ENCODE measurements at places on chromosomes 7 and 10.
A peak's percentile ranks its signal among the peaks of the same experiment; 100 is the strongest.

DNA sequence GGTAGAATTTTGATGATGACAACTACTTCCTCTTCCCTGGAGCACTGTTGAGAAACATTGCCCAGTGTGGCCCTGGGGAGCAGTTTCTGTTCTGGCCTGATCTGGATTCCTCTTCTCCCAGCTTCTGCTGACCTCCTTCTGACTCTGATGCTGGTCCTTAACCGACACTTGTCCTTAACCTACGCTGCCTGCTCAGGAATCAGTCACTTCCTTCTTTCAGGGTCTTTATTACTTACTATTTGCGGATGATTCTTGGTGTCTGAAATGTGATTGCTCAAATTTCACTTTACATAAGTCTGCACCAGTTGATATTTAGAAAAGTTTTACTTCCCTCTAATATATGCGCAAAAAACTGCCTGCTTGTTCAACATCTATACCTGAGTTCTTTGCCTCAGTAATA is 164.1 kb downstream of the PTEN start:
- peak; percentile 45 for DNase-seq

DNA sequence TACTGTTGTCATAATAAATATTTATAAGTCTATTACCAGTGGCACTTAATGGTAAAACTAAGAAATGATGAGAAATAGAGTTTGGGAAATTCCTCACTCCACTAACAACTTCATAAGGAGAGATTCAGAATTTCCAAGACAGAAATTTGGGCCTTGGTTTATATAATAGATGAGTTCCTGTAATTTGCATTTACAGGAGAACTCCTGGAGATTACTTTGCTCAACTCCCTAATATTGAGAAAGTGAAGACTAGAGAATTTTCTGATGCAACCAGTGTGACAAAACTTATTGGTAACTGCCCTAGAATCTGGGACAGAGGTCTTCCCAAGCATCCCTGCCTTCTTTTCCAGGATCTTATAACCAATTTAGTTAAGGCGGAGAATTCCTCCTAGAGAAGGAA is 49.1 kb upstream of the GSAP start:
- no peak for DNase-seq

DNA sequence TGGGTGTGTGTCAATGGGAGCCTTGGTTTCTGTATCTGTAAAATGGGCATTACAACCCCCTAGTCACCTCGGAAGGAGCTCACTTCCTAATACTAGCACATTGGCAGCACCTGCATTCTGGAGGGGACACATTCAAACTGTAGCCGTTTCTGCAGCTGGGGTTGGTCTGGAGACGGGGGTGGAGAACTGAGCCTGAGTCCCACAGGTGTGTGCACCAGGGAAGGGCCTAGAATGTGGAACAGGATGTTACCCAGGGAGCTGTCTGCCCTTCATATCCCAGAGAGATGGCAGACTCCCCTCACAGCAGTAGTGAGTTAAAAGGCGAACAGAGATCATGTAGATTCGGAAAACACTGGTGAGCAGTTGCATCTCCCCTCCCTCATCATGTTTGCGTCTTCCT is 272.8 kb upstream of the ZNF32 start:
- DNase-seq = no peak

DNA sequence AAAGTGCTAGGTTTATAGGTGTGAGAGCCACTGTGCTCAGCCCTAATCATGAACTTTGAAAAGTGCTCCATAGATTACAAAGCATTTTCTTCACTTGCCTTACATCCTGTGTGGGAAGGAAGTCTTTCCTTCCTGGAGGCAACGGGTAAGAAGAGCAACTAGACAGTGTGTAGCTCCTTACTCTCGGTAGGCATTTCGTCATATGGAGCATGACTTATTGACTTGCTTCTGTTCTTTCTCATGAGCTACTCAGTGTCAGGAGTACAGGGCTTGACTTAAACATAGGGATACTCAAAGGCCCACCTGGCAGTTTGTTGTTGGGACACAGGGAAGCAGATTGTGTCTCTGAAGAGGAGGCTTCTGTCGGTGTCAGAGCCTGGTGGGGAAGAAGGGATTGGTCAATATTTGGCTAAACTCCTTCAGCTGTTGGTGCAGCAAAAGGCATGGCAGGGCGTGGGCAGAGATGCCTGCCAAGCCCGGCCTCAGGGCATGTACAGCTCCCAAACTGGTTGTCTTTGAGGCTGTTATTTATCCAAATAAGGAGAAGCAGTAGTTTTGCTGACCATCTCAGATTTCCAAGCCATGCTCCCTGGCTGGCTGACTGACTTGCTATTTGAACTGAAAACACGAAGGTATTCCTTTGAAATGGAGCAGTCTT is 248.9 kb downstream of the KIAA1217 start:
- DNase-seq = no peak

DNA sequence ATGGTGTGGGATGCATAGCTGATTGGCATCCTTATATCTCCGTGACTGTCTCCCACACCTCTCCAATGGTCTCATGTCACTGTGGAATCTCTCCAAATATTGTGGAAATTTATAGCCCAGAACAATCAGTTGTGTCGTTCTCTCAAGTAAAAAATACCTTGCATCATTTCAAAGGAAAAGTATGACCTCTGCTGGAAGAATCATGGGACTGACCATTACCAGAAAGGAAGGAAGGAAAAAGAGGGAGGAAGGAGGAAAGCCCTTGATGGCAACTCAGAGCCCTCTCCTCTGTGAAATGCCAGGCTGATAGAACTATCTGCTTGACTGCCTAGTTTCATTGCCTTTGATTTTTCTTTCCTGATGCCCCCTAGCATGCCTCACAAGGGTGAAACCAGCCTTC is 76.3 kb downstream of the FOXI2 start:
- DNase-seq = no peak

GRCh38 chr10:89653410-89653869 is 8.4 kb upstream of the PANK1 start:
- DNase-seq = no peak

DNA sequence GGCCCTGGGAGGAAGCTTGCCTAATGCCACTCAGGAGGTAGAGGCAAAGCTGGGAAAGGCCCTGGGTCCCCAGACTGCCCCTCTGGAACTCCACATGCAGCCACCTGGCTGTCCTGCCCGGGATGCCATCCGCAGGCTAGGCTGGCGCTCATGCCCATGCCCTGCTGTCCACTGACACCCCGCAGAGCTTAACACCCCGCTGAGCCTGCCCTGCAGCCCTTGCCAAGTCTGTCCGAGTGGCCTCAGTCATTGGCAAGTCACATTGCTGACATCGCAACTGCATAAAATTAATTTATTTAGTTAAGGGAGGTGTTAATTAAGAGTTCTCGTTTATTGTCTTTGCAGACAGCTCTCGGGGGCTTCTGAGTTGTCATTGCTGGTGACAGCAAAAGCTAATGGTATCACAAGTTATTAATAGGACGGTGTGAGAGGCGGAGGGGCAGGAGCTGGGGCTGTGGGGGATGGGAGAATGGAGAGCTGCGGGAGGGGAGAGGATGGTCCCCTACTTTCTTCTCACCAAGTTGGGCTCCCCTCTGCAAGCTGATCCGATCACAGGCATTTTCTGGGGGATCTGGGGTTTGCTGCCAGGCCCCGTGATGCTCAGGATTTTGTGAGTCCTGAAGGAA is 55.6 kb upstream of the PCBD1 start:
- no peak for DNase-seq

DNA sequence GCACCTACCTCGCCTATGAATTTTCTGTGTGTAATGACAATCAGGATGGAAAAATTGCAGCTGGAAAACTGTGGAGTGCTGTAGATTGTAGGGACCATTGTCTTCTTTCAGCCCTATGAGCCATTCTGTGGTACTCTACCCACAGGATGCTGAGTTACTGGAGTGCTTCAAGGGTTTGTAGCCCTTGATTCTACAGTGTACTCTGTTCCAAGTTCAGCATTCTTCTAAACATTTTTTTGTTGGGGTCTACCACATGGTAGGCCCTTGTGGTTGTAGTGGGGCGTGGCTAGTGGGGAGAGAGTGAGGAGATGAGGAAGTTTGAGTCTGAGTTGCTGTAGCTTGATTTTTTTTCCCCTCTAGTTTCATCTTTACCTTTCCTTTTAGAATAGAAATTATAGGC is 33.5 kb downstream of the REEP3 start:
- peak; percentile 67 for DNase-seq

GRCh38 chr7:25456467-25457171 is 228.3 kb upstream of the NPVF start:
- no peak for DNase-seq

GRCh38 chr10:97903128-97904017 is 53.7 kb downstream of the GOLGA7B start:
- no peak for DNase-seq

GRCh38 chr7:60706-61105 is 131.7 kb upstream of the FAM20C start:
- DNase-seq = no peak

GRCh38 chr10:110274647-110275046 is 30.1 kb downstream of the SMNDC1 start:
- DNase-seq = no peak

DNA sequence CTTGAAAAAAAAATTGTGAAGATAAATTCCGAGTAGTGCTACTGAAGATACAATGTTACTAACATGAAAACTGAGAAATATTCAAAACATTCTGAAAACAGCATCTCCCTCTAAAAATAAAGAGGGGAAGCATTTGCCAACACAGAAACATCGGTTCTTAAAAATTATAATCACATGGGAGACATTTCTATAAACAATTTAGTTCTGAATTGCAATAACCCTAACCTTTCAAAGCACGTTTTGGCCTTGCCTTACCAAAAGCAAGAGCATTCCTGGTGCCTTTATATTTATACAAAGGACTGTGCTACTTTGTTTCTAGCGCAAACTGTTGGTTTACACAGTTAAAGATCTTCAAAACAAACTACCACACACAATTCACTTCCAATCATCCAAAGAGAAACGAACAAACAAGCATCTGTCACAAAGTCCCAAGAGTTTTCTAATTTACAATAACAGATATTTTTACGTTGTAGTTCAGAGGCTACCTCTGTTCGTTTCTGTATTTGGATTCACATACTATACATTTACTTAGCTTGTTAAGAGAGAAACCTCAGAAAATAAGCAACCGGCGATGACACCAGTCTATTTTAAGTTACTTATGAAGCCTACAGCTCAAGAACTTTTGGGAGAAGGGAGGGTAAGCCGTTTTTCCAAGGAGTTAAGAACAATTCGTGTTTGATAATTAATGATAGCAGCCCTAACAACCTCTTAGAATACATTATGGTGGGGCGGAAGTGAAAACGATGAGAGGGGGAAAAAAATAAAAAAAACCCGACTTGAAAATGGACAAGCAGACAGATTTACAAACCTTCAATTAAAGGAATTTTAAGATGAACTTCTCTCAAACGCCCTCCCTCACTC is 1.3 kb downstream of the ABI1 start:
- DNase-seq = peak; percentile 23
